CD4-positive, alpha-beta memory T cell (primary cell): ENCODE measurements at places on chromosomes 7 and 10.
A peak's percentile ranks its signal among the peaks of the same experiment; 100 is the strongest.

DNA sequence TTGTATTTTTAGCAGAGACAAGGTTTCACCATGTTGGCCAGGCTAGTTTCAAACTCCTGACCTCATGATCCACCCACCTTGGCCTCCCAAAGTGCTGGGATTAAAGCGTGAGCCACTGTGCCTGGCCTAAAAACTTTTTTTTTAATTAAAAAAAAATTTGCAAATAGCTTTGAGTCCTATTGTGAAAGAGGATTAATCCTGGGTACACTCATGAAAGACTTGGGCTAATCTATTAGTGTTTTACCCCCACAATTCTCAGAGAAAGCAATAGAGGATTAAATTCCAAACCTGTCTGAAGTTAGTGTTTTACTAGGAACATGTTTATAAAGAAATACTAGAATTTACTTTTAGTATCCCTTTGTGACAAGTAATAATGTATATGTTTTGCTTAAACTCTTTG is 76.9 kb upstream of the ITGB1 start:
- no peak for DNase-seq

- no peak for DNase-seq
Observed at GRCh38 chr7:29161231-29161630, 14.9 kb upstream of the CPVL start.

DNA sequence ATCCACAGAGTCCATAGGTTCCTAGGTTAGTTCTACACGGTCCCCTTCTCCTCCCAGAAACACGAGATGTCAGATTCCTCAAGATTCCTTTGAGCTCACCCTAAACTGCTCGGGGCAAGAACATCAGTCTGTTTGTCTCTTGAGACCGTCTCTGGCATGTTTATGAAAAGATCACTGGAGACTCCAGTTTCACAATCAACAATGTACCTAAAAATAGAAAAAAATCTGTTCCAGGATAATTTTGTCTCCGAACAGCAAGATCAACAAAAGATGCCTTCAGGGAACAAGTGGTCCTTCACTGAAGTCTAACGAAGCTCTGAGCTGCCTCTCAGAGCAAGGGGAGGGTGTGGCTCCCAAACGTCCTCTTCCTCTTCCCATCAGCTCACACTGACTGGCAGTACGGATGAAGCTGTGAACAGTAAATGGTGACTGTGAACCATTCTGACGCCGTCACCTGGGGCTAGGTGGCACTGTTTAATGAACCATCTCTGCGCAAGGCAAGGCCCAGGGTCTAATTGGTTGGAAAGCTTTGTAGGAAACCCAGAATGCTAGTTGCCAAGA is 156.2 kb upstream of the LYZL1 start:
- DNase-seq, result no peak

DNA sequence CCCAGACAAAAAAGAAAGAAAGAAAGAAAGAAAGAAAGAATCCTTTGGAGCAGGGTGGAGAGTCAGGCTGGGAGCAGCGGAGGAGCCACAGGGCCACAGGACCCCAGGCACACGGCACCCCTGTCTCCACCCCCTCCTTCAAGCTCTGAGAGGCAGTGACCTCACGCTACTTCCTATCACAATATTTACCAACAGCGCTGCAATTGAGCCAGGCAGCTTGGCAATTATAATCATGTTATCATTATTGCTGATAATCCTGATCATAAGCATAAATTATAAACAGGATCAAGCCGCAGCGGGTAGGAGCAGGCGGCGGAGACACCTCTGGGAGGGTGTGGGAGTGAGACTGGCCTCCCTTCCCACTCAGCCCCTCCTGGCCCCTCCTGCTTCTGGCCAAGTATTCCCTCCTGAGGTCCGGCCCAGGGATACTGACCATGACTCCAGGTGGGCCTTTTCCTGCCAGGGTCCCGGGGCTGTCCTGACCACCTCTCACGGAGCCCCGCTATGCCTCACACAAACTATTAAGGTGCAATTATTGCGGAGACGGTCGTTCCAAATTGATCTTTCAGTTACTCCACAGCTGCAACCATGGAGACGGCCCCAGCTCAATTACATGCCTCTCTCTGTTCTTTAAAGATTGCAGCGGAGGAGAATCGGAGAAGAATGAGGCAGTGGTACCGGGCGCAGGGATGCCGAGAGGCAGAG is 10.0 kb upstream of the GTF2IRD1 start:
- no peak for DNase-seq

GRCh38 chr7:36115448-36116321 is 37.4 kb upstream of the EEPD1 start:
- DNase-seq, result no peak

DNA sequence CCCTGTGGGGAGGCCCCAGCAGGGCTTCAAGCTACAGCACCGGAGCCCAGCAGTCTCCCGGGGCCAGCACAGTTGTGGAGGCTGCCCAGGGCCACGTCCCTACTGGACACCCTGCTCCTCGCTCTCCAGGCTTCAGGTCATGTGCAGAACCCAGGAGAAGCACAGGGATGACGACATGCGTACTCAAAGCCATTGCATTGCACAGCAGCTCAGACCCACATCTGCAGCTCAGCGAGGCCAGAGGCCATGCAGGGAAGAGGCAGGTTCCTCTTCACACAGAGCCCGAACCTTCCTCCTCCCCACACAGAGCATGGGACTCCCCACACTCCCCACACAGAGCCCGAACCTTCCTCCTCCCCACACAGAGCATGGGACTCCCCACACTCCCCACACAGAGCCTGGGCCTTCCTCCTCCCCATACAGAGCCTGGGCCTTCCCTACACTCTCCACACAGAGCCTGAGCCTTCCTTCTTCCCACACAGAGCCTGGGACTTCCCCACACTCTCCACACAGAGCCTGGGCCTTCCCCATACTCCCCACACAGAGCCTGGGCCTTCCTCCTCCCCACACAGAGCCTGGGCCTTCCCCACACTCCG is 12.3 kb downstream of the CFAP46 start:
- no peak for DNase-seq

DNA sequence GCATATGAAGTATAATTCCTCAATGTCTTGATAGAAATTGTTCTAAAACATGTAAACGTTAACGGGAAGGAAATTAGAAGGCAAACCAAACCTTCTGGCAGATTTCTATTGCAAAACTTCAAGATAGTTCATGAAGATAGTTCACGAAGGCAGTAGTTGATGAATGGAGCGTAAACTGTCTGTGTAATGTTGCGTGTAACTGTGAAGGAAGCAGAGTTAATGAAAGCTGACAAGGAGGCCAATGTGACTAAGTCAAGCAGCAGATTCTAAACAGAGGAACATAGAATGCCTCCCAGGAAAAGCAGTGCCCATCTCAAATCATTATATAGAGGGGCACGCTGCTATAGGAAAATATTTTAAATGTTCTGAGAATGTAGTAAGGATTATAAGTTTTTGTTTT is 659.7 kb upstream of the IGFBP3 start:
- DNase-seq, result no peak

- no peak for DNase-seq
Observed at GRCh38 chr7:101829821-101830220, 12.4 kb downstream of the CUX1 start.

GRCh38 chr7:2939193-2939885 is 95.2 kb upstream of the GNA12 start:
- no peak for DNase-seq

GRCh38 chr7:2920956-2921652 is 77.0 kb upstream of the GNA12 start:
- no peak for DNase-seq

GRCh38 chr7:39535064-39535463 is 31.1 kb upstream of the YAE1 start:
- DNase-seq, result no peak

- no peak for DNase-seq
Observed at GRCh38 chr7:15403751-15404150, 158.1 kb downstream of the AGMO start.

GRCh38 chr7:140294454-140294853 is 103.9 kb downstream of the SLC37A3 start:
- no peak for DNase-seq

GRCh38 chr7:140238778-140239652 is 62.2 kb upstream of the KDM7A start:
- DNase-seq, result no peak

DNA sequence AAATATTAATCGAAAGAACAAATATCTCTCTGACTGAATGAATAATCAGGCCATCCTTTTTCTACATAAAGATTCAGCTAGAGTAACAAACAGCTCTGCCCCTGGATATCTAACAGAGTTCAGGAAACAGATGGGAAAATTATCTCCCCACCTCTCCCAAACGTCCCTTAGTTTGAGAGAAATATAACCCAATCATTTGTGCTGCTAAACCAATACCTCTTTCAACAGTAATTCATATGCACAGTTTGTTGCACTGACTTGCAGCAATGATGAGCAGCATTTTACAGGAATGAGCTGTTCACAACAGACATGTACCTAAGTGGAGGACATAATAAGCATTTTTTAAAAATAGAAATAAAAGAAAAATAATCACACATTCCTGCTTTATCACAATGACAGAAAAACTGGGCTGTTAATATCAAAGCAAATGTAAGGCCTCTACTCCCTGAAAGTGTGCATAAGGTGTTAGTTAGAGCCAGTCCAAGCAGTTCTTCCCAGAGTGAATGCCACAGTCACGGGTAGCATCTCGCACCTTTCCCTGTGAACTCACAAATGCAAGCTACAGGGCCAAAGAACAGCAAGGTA is 2.3 kb downstream of the CREB3L2 start:
- no peak for DNase-seq

DNA sequence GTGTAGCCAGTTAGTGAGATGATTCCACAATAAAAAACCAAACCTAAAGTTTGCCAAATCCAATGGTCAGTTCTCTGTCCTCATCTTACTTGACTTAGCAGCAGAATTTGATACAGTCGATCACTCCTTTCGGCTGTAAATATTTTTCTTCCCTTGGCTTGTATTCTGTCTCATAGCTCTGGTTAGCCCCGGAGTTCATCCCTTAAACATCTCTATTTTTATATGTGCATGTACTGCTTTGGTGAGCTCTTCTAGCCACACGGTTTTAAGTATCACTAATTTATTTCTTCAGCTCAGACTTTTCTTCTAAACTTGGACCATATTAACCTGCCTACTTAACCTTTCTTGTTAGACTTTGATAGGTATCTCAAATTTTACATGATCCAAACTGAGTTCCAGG is 17.8 kb upstream of the ASB15 start:
- no peak for DNase-seq

- no peak for DNase-seq
Observed at GRCh38 chr7:84855758-84856157, 331.1 kb downstream of the SEMA3D start.

- DNase-seq, result no peak
Observed at GRCh38 chr10:13894412-13895093, 307.8 kb downstream of the PRPF18 start.

- DNase-seq, result peak; percentile 27
Observed at GRCh38 chr10:114694062-114694461, 36.0 kb upstream of the ABLIM1 start.

DNA sequence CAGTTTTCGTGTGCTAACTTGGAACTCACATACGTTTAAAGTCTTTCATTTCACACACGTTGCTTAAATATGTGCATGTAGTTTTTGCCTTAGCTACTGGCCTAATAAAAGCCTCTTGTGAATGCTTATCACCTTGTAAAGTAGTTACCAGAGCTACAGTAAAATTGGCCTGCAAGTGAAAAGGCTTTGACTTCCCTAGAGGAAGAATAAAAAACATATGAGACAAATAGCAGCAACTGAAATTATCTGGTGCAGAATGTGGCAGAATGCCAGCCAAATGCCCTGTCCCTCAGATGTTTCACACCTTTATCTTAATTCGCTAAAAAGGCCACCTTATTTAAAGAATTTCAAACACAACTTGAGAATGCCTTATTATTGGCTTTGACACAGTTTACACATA is 28.1 kb upstream of the RPA3 start:
- DNase-seq, result no peak

- no peak for DNase-seq
Observed at GRCh38 chr7:22486597-22486996, 13.4 kb downstream of the STEAP1B start.

DNA sequence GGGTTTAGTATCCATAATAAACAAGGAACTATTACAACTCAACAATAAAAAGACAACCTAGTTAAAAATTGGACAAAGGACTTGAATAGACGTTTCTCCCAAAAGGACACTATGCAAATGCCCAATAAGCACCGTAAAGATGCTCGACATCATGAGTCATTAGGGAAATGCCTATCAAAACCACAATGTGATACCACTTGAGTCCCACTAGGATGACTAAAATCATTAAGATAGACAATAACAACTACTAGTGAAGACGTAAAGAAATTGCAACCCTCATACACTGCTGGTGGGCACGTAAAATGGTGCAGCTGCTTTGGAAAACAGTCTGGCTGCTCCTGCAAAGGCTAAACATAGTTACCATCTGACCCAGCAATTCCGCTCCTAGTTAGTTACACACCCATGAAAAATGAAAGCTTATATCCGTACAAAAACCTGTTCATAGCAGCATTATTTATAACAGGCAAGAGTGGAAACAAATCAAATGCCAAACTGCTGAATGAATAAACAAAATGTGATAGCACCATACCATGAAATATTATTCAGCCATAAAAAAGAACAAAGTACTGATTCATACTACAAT is 17.3 kb downstream of the CCDC3 start:
- DNase-seq, result no peak

DNA sequence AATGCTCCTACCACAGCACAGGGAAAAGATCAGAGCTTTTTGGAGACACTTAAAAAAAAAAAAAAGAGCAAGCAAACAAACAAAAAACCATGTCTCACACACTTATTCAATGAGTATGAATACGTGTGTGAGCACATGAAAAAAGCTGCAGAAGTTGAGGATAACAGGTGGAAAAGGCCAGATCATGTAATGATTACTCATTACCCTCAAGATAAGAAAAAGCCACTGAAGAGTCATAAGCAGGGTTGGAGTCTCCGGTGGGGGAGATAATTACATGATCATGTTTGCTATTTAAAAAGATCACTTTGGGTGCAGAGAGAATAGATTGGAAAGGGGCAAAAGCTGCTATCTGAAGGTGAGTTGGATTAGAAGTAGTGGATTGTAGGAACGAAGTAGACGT is 77.0 kb downstream of the POU6F2 start:
- no peak for DNase-seq

DNA sequence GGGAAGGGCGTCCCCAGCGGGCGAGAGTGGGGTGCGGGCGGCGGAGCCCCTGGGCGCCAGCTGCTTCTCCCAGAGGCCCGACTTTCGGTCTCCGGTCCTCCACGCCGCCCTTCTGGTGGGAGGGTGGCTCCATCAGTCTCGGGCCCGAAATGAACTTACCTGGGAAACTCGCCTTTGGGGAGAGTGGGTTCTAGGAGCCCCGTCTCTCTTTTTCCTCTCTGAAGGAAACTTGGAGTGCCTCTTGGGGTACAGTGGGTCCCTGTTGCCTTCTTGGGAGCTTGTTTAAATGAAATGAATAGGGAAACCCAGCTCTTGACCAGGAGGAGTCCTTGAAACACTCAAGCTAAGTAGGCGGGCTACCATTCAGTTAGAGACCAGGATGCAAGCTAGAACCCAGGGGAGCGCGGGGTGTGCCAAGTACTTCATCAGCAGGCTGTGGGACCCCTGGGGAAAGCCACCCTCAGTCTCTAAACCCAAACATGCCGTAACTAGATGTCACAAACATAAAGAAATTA is 1.3 kb downstream of the SLC26A4 start:
- no peak for DNase-seq
